ENCODE measurements at places on chromosomes 5 and 9.

DNA sequence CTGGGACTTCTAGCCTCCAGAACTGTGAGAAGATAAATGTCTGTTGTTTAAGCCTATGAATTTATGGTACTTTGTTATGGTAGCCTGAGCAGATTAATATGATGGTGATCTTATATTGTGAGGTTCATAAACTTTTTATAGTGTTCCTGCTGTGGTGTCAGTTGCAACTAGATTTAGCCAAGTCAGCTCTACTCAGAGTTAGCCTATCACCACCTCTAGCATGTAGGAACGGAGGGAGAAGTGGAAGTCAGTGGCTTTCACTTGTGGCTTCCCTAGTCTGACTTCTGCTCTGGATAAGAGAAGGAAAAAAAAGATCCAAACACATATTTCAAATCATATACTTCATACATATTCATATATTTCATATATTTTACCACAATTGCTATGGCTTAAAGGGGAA lies 6.6 kb downstream of the POC5 start:
- DNase-seq, result no peak

- no peak for DNase-seq
These were observed 7.6 kb upstream of the CXXC5 start for GRCh38 chr5:139640421-139641115.

DNA sequence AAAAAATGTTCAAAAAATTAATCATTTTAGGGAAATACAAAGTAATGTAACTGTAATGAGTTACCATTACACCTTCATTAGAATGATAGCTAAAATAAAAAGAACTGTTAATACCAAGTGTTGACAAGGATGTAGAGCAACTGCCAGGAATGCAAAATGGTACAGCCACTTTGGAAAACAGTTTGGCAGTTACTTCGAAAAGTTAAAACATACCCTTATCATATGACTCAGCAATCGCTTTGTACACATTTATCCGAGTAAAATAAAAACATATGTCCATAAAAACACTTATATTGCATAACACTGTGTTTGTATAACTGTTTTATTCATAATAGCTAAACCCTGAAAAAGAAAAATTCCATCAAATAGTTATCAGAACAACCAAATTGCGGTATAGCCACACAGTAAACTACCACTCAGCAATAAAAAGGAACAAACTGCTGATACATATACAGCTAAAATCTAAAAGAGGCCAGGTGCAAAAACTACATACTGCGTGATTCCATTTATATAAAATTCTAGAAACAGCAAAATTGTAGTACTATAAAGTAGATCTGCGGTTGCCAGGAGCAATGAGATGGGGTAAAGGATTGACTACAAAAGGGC lies 61.7 kb downstream of the RFX3 start:
- no peak for DNase-seq

GRCh38 chr5:147904110-147904509 lies 2.2 kb downstream of the C5orf46 start:
- DNase-seq, result no peak

DNA sequence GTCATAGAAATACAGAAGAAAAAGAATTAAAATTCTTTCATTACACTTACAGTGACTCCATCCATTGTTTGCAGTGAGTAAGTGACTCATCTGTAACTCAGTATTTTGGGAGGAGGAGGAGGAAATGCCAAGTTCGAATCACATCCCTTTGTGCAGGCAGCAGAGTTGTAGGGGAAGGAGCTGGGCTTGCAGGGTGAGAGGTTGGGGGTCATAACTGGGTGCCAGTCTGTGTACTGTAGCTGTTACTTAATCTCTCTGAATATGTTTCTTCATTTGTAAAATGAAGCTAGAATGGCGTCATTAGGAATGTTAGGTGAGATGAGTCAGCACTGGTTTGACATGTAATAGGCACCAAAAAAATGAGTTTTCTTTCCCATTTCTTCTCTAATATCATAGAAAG lies 235.7 kb upstream of the ADAMTSL1 start:
- no peak for DNase-seq

DNA sequence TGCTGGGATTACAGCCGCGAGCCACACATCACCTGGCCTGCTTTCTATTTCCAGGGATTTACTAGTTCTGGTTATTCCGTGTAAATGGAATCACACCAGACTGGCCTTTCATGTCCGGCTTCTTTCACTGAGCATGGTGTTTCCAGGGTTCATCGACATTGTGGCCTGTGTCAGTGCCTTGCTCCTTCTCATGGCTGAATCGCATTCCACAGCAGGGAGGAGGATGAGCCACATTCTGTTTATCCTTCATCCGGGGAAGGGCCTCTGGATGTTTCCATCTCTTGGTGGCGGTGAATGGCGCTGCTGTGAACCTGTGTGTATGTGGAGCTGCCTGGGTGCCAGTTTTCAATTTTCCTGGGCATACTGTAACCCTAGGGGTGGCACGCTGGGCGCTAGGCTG lies 58.7 kb upstream of the RNU6ATAC start:
- DNase-seq, result no peak

- DNase-seq, result no peak
These were observed 74.3 kb downstream of the COL23A1 start for GRCh38 chr5:178515776-178516503.

- DNase-seq, result no peak
These were observed 35.2 kb downstream of the MARVELD2 start for GRCh38 chr5:69450116-69450515.

DNA sequence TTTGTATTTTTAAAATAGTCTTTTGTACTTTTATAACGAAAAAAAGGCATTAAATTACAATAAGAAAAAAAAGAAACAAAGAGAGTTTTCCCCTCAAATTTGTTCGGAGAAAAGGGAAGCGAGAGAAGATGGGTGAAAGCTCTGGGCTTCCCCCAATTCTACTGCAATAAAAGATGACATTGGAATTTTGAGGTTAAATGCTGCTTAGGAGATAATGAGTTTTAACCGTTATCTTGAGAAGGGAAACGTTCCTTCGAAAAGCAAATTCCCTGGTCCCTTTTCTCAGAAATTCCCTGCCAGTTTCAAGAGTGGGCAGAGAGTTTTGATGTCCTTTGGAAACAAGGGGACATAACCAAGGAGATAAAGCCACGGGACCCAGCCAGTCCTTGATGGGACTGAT lies 18.4 kb upstream of the ERGIC1 start:
- no peak for DNase-seq

DNA sequence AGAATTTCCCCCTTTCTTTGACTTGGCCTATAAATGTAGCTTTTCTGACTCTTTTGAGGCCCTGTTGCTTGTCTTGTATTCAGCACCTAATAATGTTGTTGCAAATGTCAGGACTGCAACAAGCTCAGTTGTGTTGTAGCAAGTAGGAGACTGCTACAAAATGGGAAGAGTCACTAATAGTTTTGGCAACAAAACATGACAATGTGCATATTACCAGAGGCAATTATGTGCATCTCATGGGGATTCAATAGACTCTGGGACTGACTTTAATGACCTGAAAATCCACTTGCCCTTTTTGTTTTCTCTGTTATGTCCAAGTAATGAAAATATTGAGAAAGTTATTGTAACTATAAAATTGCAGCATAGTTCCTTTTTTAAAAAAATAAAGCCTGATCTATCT lies 368.4 kb downstream of the OSTF1 start:
- no peak for DNase-seq

DNA sequence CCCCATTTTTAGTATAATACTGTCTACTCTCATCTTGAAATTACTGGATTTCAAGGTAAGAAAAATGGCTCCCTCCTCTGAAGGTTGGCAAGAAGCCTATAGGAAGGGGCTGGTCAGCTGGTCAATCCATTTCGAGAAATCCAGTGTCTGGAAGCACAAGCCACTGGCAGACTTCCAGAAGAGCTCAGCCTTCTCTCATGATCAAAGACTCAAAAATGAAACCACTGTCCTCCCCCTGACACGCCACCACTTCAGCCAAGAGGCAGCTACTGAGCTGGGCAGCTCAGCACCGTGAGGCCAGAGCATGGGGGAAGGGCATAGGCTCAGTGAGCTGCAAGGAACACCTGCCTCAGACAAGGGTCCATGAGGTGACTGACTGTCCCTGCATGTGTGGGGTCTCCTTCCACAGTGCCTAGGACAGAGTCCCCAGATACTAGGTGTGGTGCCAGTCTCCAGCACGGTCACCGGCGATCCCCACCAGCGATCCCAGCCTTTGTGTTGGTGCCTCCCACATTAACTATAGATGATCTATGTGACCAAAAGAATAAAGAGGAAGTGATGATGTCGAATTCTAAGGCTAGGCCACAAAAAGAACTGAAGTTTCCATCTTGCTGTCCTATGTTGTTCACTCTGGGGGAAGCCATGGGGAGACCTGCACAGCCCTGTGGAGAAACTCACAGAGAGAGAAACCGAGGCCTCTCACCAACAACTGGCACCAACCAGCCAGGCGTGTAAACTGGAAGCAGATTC lies 100.1 kb upstream of the LRRTM2 start:
- peak; percentile 22 for DNase-seq

- DNase-seq, result no peak
These were observed 105.9 kb downstream of the GADD45G start for GRCh38 chr9:89710697-89711096.

GRCh38 chr9:20561531-20561930 lies 60.8 kb downstream of the MLLT3 start:
- DNase-seq, result no peak

DNA sequence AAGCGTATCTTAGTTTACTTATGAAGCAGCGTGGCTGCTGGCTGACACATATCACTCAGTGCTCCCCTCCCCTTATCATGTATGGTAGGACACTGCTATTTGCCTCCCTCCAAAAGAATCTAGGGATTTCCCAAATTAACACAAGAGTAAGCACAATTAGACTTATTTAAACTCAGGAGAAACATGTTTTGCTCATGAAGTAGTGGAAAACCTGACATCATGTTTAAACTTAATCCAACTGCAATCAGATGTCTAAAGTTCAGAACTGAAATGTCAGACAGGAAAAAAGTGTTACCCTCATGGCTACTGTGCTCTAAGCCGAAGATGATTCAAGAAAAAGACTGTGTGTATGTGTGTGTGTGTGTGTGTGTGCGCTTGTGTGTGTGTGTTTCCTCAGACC lies 324.1 kb upstream of the TNC start:
- DNase-seq, result no peak
